ENCODE measurements at places on chromosomes 5 and 9.

- no peak for DNase-seq
Observed at GRCh38 chr5:97750576-97750975, 567.5 kb upstream of the RIOK2 start.

DNA sequence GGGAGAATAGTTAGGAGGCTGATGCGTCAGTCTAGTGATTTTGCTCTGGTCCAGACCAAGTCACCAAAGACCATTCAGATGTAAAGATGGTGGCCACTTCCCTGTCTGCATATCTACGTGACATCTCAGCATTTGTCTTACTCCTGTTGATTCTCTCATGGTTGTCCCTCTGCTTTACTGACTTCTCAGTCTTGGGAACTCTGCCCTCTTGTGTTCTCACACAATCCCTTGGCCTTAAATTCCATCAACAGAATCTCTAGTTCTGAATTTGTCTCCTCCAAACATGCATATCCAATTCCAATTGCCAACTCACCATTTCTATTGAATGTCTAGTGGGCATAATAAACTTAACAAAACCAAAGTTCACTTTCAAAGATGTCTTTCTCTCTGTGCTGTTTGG lies 147.8 kb downstream of the SLC24A2 start:
- no peak for DNase-seq

DNA sequence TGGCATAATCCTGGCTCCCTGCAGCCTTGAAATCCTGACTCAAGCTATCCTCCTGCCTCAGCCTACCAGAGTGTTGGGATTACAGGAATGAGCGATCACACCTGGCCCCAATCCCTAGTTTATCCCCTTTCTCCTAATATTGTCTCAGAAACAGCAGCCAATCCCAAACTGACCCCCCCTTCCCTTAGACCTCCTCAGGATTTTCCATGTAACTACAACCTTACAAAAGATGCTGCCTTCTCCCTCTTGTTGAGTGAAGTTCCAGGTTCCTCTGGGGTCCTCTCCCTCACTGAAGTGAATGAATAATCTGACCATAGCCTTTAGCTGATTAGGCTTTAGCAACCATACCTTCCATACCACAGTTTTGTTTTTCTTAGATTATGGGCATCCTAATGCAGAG lies 25.9 kb upstream of the MSANTD3 start:
- DNase-seq: no peak

DNA sequence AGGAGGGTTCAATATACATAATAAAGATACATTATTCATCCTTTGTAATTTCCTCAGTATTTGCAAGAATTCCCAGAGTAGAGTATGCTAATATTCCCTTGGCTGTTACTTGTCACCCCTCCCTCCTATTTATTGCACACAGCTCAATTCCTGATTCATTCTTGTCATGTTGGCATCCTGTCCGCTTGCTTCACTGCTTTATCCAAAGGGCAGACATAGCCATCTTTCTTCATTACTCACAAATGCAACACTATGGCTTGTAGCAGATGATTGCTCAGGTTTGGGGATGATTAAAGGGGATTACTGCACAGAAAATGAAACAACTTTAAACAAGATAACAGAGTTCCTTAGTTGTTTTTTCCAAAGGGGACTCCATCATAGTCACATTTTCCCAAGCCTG lies 1.2 kb upstream of the IL33 start:
- no peak for DNase-seq

DNA sequence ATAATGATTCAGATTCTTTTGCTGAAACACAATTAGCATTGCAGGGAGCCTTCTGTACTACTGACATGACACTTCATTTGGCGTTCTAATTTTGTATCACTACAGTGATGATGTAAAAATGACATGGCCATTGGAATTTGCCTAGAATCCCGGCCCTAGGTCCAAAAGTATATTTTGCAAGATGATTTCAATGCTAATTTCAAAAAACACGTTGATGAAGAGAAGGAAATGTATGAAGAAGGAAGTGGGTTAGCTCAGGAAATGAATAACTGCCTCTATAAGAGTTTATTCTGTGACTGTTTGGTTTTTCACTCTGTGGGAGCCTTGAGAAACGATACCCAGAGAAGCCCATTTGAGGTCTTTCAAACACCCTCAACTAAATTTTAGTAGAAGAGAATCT lies 59.3 kb downstream of the OSTF1 start:
- no peak for DNase-seq

DNA sequence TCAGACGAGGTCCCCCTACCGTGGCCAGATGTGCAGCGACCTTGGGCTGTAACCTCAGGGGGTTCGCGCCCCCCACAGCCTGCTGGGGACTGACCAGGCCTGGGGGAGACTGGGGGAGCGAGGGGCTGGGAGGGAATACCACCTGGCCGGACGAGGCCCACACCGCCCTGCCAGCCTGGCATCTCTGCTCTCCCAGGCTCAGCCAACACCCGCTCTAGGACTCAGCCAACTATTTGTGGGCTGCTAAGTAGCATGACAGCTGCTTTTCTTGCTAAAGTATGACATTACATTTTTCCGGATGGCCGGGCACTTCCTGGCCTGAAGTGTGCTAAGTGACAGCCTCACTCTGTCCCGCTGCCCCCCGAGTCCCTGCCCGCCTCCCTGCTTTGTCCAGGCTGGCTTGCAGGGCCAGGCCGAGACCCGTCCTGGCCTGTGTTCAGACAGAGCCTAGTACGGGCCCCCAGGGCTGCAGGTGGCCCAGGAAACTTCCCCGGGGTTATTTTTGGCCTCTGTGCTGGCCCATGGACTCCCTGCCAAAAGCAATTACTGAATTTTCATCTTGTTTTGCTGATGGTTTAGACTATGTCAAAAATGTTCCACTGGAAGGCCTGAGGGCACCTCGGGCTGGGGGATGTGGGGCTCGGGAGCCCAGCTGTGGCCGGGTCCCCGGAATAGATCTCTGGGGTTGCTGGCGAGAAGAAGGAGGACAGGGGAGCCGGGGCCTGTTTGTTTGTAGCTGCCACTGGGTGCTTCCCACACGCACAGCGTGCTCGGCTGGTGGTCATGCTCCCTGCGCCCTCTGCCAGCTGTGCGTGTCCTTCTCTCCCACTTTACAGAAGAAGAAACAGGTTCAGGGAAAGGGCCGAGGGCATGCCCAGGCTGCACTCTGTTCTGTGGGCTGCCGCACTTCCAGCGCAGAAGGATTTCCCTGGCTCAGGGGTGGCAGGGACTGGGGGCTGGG lies 13.4 kb upstream of the SLC2A6 start:
- no peak for DNase-seq

- peak; percentile 62 for DNase-seq
Observed at GRCh38 chr9:109974143-109974917, 194.3 kb downstream of the PALM2AKAP2 start.

DNA sequence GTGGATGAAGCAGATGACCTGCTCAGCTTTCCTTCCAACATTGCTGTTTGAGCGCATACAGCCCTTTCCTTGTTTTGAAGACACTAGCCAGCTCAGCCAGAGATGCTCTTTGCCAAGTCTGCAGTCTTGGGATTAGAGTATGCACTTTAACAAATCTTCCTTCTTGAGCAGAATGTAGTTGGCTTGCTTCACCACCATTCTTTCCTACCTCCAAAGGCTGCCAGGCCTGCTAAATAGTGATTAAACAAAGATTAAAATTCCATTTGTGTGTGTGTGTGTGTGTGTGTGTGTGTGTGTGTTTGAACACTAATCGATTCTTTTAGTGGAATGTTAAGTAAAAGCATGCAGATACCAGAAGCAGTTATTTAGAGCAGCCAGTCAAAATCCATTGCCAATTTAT lies 97.6 kb downstream of the GALNT10 start:
- no peak for DNase-seq

- DNase-seq: no peak
Observed at GRCh38 chr5:139076111-139076510, 122.1 kb downstream of the SIL1 start.

DNA sequence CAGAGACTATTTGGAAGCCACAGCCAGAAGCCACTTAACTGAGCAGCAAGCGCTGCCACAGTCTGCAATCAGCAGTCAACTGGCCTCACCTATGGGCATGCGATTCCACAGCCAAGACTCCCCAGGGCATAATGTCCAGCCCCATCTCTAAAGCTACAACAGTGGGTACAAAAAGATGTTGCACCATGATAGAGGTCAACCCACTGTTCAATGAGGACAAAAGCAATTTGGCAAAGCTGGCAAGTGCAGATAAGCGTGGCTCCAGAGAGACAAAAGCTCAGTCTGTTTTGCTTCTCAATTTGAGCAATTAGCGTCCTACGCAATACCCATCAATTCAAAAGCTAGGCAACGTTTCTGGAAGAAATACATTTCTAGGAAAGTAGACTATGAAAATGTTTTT lies 3.2 kb downstream of the TAS2R1 start:
- no peak for DNase-seq

GRCh38 chr9:92506184-92506857 lies 24.0 kb upstream of the ASPN start:
- DNase-seq: no peak

DNA sequence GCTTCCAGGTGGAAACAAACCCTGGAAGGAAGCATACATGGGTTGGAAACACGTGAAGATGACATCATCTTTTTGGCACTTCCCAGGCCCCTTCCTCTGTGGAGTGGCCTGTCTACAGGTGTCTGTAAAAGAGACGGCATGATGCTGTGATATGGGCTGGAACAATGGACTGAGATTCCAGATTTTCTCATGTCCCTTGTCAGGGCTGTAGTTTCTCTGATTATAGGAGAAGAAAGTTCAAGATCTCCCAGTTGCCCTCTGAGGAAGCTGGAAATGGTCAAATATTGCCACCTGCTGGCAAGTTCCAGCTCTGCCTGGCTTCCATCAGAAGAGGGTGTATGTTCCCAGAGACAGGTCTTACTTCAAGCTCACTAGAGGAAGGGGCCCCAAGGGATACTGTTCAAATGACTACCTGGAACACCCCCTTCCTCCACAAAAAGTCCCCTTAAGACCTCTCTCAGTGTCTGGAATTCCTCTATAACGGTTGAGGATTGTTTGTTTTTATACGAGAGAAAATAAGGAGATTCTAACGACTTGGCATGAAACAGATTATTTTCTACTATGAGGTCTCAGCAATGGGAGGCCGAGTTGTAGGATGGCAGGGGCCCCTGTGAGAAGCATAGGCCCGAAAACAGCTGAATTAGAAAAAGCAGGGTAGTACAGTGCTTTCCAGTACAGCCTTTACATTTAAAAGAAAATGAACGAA lies 7.3 kb upstream of the ANXA6 start:
- DNase-seq: peak; percentile 52

Data from GM19239 (cell line).